Ovary (tissue), 10 donors: ENCODE measurements at places on chromosomes 6 and 20.

DNA sequence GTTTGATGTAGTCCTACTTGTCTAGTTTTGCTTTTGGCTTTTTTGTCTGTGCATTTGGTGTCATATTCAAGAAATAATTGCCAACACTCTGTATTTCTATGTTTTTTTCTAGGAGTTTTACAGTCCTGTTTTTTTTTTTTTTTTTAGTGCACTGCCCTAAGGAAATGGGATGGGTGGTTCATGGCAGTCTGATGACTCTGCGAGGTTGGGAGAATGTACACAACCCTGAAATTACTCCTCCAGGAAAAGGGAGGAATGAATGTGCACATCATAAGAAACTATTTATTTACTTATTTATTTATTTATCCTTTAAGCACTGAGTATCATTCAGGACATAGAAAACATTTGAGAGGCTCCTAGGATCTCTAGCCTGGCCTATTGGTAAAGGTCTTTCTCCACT is 15.2 kb upstream of the SLC17A5 start:
- DNase-seq, result no peak

DNA sequence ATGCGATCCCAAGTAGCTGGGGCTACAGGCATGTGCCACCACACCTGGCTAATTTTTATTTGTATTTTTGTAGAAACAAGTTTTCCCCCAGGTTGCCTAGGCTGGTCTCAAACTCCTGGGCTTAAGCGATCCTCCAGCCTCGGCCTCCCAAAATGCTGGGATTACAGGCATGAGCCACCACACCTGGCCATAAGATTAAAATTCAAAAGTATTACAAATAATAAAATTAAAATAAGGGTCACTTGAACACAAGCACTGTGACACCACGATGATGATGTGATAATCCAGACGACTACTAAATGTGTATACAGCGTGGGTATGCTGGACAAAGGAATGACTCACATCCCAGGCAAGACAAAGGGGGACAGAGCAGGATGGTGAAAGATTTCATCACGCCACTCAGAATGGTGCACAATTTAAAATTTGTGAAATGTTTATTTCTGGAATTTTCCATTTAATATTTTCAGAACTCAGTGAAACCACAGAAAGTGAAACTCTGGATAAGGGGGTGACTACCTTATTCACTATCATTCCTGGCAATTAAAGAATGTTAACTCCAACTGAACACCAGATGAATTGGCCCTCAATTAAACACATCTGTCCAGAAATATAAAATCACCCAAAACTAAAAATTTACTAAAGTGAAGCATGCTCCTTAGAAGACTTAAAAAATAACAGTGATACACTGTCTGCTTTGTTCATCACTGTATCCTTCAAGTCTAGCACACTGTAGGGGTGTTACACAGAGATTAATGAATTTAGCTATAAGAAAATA is 13.1 kb downstream of the B4GALT5 start:
- no peak for DNase-seq

DNA sequence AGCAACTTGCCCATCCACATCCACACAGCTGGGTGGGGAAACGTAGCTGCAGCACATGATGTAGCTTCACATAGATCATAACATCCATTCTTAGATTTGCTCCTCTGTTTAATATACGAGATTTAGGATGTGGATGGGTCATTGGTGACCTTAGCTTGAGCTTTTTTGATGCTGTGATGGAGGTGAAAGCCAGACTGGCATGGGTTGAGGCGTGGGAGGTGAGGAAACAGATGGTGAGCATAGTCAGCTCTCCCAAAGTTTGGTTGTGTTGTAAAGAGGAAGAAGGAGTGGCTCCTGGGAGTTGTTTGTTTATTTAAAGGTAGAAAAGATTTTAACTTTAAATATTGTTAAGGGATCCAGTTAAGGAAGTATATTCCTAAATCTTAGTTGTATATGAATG is 5.3 kb downstream of the ARFGEF2 start:
- DNase-seq, result no peak

DNA sequence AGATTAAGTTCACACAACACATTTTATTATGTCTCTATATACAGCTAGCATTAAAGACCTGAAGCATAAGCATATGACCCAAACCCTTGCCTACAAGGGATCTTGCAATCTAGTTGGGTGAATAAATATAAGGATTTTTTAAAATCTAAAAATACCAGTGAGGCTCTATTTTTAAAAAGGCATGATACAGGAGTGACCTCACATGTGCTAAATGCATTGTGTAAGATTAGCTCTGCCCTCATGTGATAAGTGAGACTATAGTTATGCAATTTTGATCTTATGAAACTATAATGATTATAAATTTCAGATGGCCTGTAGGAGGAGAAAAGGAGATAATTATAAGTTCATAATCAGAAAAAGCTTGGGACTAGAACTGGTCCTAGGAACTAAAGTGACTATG is 451.0 kb upstream of the MAN1A1 start:
- no peak for DNase-seq

DNA sequence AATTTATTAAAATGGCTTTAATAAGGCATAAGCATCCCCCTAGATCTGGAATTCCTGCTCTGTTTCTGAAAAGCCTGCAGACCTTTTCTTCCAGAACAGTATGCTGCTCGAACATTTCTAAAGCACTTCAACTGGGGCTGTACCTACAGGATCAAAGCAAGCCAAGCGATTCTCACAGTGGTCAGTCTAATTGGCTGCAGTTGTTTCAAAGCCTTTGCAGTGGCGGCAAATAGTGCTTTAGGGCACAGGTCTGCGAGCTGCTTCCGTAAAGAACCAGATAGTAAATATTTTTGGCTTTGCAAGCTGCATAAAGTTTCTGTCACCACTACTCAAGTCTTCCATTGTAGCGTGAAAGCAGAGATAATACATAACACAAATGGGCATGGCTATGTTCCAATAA is 88.9 kb upstream of the FBXL4 start:
- DNase-seq, result no peak

DNA sequence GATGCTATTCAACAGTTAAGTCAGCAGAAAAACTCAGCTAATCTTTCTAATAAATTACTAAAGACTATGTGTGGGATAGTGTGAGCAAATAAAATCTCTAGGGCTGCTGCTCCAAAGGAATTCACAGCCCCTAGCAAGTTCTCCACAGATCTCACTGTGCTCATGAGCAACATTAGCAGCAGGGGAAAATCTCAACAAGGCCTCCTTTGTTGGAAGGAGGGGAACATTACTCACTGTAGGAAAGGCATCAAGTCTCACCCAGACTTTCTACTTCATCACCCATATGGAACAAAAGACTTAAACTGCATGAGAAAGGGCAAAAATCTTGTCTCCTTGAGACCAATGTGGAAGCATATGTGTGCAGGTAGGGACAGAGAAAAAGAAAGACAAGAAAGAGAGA is 726.4 kb upstream of the SLC35B3 start:
- no peak for DNase-seq

DNA sequence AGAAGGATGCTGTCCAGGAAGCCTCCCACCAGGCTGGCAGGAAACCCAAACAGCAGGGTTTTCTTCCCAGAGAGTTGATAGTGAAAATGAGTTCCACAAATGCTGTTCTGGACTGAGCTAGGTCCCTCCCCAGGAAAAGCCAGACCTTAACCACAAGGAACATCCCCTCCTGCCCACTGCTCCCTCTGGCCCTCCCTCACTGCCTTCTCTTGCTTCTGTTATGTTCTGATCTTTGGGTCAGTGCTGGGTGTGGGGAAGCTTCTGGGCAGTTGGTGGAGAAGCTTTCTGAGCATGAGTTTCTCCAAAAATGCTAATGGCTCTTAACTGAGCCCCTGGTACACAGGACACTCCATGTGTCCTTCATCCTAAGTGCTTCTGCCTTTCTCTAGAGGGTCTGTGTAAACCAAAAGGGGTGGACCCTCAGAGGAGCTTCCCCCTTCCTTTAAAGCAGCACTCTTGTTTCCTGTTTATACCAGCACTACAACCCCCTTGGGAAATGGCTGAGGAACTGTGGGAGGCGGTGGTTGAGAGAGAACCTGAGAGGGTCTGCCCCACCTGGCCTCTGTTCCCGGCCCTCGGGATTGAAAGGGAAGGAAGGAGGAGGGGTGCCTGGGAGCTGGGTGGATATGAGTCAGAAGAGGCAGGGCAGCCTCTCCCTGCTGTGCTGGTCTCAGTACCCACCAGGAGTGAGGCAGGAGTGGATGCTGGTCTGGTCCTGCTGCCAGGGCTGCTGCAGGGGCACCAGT is 42.0 kb downstream of the CDS2 start:
- DNase-seq, result no peak

GRCh38 chr20:13809373-13809772 is 24.5 kb downstream of the NDUFAF5 start:
- DNase-seq, result no peak

GRCh38 chr6:82144852-82145340 is 102.6 kb downstream of the IBTK start:
- DNase-seq, result no peak

DNA sequence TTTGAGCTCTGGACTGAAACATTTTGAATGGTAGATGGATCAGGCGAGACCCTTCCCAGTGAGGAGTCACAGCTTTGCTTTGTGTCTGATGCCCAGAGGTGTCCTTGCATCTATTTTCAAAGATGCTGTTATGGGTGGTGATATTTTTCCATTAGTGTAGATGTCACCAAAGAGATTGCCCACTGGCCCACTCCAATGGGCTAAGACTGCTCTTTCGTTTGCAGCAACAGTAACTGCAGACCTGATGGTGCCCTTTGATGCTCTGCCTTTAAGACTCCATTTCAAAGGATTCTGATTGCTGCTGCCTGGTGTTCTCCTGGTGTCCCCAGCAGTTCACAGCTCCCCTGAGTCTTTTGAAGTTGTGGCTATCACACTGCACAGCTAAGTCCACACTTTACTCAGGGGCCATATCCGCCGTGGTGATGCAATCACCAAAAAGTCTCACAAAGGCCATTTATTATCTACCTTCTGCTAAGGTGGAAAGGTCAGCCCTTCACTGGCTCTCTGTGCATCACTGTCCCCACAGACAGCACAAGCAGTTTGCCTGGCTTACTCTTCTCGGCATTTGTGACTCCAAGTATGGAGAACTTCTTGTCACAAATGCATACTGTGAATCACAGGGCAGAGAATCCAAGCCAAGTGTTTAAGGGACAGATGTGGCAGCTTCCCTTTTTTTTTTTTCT is 56.4 kb downstream of the NOX3 start:
- DNase-seq, result no peak

GRCh38 chr6:3825331-3825831 is 23.8 kb upstream of the FAM50B start:
- peak; percentile 72 for DNase-seq

DNA sequence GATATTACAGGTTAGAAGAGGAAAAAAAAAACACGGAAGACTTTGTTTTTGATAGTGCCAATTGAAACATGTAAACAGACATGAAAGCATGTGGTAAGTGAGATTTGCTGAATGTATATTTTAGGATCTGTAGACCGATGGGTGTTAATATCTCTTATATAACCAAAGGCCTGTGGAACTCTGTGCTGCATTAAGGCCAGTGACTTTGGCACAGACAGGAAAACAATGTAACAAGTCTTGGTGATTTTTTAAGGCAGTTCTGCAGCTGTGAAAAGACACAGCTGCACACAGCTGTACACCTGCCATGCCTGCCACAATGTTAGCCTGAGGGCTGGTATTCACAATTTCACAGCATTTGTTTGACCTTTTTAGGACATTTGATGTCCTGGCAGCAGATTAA is 6.1 kb downstream of the SOBP start:
- no peak for DNase-seq

- no peak for DNase-seq
These were observed 45.5 kb upstream of the CD83 start for GRCh38 chr6:14072084-14072483.

- DNase-seq, result no peak
These were observed 242.0 kb downstream of the ARID1B start for GRCh38 chr6:157019115-157019641.

GRCh38 chr6:112190164-112190563 is 64.2 kb downstream of the LAMA4 start:
- DNase-seq, result no peak
